ENCODE measurements at places on chromosomes 13 and 19. TPM values are rescaled to one million over a fixed set of nuclear protein-coding genes. Genes with fewer than 3 reads are reported as not detected.

The FUT1 gene
- polyA plus RNA-seq, result not detected

The ZNF415 gene
- polyA plus RNA-seq, result 0.92 TPM

GRCh38 chr13:44296856-44297255 lies 76.8 kb upstream of the SERP2 start:
- H3K4me1 ChIP-seq, result peaks cover 11% of the 10 kb centered on the region
- no peak for DNase-seq
- no peaks in the 10 kb centered on the region for H3K36me3 ChIP-seq
- H3K4me3 ChIP-seq, result no peak overlapping the region

The FCHO1 gene
- 11.2 TPM for polyA plus RNA-seq

- H3K4me3 ChIP-seq, result no peak overlapping the region
- H3K4me1 ChIP-seq, result no peaks in the 10 kb centered on the region
- DNase-seq, result no peak
These were observed 231.6 kb downstream of the DCT start for GRCh38 chr13:94247890-94248289.

- DNase-seq, result no peak
- peaks cover 21% of the 10 kb centered on the region for H3K36me3 ChIP-seq
- H3K27me3 ChIP-seq, result no peaks in the 10 kb centered on the region
- H3K27ac ChIP-seq, result no peak overlapping the region
- no peaks in the 10 kb centered on the region for H3K4me1 ChIP-seq
These were observed 105.3 kb downstream of the SPACA7 start for GRCh38 chr13:112481458-112481857.

- peaks cover 34% of the 10 kb centered on the region for H3K4me1 ChIP-seq
- H3K27ac ChIP-seq, result peak overlapping the region; percentile 75
- no peaks in the 10 kb centered on the region for H3K27me3 ChIP-seq
- no peak overlapping the region for H3K4me3 ChIP-seq
- no peak for DNase-seq
These were observed 7.5 kb downstream of the RPL21 start for GRCh38 chr13:27258637-27259386.

DNA sequence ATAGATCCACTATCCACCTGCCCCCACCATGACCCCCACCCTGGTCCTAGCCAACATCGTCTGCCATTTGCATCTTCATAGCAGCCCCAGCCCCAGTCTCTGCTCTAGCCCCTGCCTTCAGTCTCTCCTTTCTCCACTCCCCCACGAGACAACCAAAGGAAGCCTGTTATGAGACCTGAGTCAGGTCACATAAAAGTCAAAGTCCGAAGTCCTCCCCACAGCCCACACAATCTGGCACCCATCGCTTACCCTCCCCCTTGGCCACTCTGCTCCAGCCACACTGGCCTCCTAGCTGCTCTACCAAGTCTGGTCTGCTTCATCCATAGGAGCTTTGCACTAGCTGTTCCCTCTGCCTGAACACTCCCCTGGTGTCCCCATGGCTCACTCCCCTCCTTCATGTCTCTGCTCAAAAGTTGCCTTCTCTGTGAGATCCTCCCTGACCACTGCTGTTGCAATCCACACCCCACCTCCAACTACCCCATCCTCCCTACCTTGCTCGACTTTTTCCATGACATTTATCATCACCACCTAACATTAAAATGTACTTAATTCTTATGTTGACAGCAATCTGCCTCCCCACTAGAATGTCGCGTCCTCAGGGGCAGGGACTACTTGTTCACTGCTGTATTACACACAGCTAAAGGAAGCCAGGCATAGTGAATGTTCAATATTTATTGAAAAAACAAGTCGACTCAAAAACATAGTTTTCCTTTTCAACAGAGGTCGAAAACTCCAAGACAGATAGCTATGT lies 1.2 kb upstream of the PLEKHG2 start:
- peaks cover 40% of the 10 kb centered on the region for H3K4me1 ChIP-seq
- H3K27ac ChIP-seq, result peak overlapping the region; percentile 98
- no peak for DNase-seq
- peaks cover 6% of the 10 kb centered on the region for H3K27me3 ChIP-seq
- peaks cover 21% of the 10 kb centered on the region for H3K36me3 ChIP-seq

DNA sequence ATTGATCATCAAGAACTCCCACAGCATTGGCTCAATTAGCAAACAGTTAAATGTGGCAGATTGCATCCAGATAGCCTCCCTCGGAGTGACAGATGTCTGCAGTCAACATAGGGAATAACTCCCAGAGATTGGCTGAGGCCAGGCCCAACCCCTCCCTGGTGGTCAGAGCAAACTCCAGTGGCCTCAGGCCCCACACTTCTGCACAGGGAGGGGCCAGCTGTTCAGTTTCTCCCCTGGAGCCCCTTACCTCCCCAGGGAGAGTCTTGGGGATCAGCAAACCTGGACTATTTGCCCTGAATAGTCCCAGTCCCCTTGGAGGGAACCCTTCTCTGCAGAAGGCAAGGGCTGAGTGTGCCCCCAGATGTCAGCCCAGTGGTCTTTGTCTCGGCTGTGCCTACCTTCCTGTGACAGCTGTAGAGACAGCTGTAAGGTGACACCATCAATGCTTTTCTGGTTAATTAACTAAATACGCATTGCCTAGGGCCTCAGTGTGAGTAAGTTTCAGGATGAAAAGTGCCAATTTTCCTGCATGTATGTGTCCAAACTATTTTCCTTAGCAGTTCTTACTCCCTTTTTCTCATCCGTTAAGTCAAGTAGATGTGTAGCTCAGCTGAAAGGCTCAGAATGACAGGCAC lies 102.7 kb upstream of the UQCRFS1 start:
- DNase-seq, result no peak
- no peaks in the 10 kb centered on the region for H3K36me3 ChIP-seq
- peaks cover 2% of the 10 kb centered on the region for H3K27me3 ChIP-seq
- H3K27ac ChIP-seq, result no peak overlapping the region
- H3K4me1 ChIP-seq, result no peaks in the 10 kb centered on the region

- H3K27ac ChIP-seq, result peak overlapping the region; percentile 85
- H3K36me3 ChIP-seq, result peaks cover 3% of the 10 kb centered on the region
- peak overlapping the region; percentile 96 for H3K4me3 ChIP-seq
- peak; percentile 62 for DNase-seq
These were observed 524 bp downstream of the NAA16 start for GRCh38 chr13:41311406-41312175.

DNA sequence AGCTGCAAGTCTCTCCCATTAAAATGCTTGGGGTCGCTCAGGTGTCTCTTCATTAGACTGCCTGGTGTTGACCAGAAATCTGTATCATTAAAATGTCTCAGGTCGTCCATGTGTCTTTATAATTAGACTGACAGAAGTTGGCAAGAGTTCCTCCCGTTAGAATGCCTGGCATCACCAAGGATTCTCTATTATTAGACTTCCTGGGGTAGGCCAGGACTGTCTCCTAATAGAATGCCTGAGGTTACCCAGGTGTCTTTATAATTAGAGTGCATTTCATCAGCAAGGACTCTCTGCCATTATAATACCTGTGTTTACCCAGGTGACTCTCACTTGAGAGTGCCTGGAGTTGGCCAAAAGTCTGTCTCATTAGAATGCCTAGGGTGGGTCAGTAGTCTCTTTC lies 1537.2 kb downstream of the UQCRFS1 start:
- no peaks in the 10 kb centered on the region for H3K4me1 ChIP-seq
- no peaks in the 10 kb centered on the region for H3K36me3 ChIP-seq

DNA sequence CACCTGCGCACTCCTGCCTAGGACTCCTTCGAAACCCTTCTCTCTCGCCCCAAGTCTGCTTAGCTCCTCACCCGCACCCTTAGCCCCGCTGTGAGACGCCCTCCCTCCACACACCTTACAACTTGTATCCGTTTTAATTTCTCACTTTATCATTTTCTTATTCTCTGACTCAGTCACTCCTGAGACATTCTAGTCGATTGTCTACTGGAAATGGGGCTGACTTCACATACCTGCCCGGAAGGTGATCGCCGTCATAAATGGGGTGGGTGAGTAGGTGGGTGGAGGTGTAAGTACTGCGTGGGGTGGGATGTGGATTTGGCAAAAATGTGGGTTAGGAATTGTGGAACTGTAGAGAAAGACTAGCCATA lies 714 bp downstream of the NDFIP2 start:
- H3K4me1 ChIP-seq, result peaks cover 34% of the 10 kb centered on the region
- peaks cover 13% of the 10 kb centered on the region for H3K27me3 ChIP-seq
- H3K36me3 ChIP-seq, result no peaks in the 10 kb centered on the region
- DNase-seq, result no peak

- H3K27ac ChIP-seq, result no peak overlapping the region
- H3K36me3 ChIP-seq, result no peaks in the 10 kb centered on the region
- H3K27me3 ChIP-seq, result no peaks in the 10 kb centered on the region
- no peak for DNase-seq
- H3K4me3 ChIP-seq, result no peak overlapping the region
These were observed 23.1 kb upstream of the SPRY2 start for GRCh38 chr13:80363890-80364503.

- no peak for DNase-seq
- peaks cover 19% of the 10 kb centered on the region for H3K27me3 ChIP-seq
- no peaks in the 10 kb centered on the region for H3K36me3 ChIP-seq
- peaks cover 7% of the 10 kb centered on the region for H3K4me1 ChIP-seq
These were observed 70.6 kb downstream of the HSPH1 start for GRCh38 chr13:31090961-31091624.

DNA sequence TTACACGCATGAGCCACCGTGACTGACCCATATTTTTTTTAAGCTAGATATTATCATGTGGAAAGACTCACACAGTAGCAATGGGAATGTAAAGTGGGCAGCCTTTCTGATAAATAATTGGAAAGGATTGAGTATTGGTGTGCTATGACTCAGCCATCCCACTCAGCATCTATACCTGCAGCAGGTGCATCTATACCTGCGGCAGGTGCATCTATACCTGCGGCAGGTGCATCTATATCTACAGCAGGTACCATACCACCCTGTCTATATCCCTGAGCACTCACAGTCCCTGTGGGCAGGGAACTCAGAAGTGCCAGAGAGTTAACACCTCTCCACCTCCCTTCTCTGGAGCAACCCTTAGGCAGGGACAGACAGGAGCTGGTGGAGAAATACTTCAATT lies 5.2 kb upstream of the LRRC8E start:
- H3K4me1 ChIP-seq, result peaks cover 1% of the 10 kb centered on the region
- no peak overlapping the region for H3K27ac ChIP-seq
- no peaks in the 10 kb centered on the region for H3K36me3 ChIP-seq
- DNase-seq, result no peak

GRCh38 chr19:39412100-39412866 lies at the start of gene PLEKHG2:
Gene PLEKHG2 (plus strand): TSS chr19:39412669. CDS start chr19:39414087, 1,418 bp downstream.
- DNase-seq, result peak; percentile 96
- peaks cover 62% of the 10 kb centered on the region for H3K4me1 ChIP-seq
- H3K27ac ChIP-seq, result peak within 1 kb of the TSS; percentile 98
- H3K4me3 ChIP-seq, result peak within 1 kb of the TSS; percentile 79
- H3K27me3 ChIP-seq, result no peaks in the 10 kb centered on the region

- no peak overlapping the region for H3K4me3 ChIP-seq
- no peak overlapping the region for H3K27ac ChIP-seq
- no peak for DNase-seq
- no peaks in the 10 kb centered on the region for H3K4me1 ChIP-seq
These were observed 185.4 kb downstream of the COL4A1 start for GRCh38 chr13:110121422-110122083.

The CDC34 gene
- 20.6 TPM for polyA plus RNA-seq

DNA sequence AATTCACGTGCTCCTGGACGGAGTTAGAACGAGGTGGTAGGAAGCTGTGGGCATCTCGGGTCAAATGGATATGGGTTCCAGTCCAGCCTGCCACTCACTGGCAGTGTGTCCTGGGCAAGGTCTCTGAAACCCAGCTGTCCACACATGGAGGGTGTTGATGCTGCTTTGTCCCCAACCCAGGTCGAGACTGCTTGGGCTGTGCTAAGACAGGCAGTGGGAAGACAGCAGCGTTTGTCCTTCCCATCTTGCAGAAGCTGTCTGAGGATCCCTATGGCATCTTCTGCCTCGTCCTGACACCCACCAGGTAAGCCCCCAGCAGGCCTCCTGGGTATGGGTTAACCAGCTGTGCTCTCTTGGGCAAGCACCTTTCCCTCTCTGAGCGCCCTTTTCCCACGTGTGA lies 885 bp downstream of the DDX49 start:
- peak overlapping the region; percentile 98 for H3K27ac ChIP-seq
- peak overlapping the region; percentile 82 for H3K4me3 ChIP-seq
- no peaks in the 10 kb centered on the region for H3K27me3 ChIP-seq
- peaks cover 48% of the 10 kb centered on the region for H3K36me3 ChIP-seq
- no peak for DNase-seq

The EPSTI1 gene
- 10.8 TPM for polyA plus RNA-seq

The PDE4C gene
- polyA plus RNA-seq, result not detected

DNA sequence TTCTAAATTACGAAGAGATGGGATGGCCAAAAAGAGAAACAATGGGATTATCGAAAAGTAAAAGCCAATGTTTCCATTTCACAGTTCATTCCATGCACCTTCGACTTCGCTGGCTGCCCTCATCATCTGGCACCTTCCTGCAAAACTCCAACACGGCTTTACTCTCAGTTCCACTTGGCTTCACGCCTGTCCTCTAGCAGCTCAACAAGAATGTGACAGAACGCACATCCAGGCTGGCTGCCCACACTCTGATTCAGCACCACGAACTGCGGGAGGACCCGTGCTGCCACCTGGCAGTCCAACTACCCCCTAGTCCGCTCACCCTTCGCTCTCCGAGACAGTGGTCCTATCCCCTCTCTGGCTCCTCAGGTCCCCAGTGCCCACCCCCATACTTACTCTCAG lies 11.7 kb downstream of the ATP7B start:
- peaks cover 2% of the 10 kb centered on the region for H3K4me1 ChIP-seq
- no peak overlapping the region for H3K27ac ChIP-seq
- no peaks in the 10 kb centered on the region for H3K36me3 ChIP-seq
- no peak for DNase-seq
